GM12865 (cell line): ENCODE measurements at places on chromosomes 7 and 10.
A peak's percentile ranks its signal among the peaks of the same experiment; 100 is the strongest.

GRCh38 chr7:50564640-50565558 is at the start of gene DDC:
Gene DDC (minus strand): TSS chr7:50565405. CDS start chr7:50544085, 21,320 bp downstream.
- DNase-seq = no peak

- no peak for DNase-seq
Observed at GRCh38 chr7:2800931-2801688, 43.0 kb downstream of the GNA12 start.

- no peak for DNase-seq
Observed at GRCh38 chr7:140230861-140231770, 54.3 kb upstream of the KDM7A start.

GRCh38 chr7:148972375-148972774 is 55.9 kb downstream of the PDIA4 start:
- DNase-seq = no peak

DNA sequence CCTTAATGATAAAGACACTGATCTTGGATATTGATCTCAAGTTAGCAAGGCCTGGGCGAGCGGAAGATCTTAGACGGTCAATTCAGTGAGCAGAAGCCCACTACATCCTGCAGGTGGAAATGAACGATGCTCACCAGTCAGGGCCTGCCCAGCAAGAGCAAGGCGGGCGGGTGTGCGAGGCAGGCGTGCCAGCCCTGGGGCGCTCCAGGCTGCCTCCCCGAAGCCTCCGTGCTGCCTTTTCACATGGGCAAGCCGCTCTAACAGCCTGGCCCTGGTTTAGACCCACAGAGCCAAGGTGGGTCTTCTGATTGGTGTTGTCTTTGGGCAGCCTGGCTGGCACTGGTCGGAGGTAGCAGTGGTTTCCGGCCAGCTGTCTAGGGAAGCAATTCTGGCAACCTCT is 475.1 kb upstream of the FOXK1 start:
- no peak for DNase-seq

- no peak for DNase-seq
Observed at GRCh38 chr7:87359366-87359765, 13.9 kb downstream of the CROT start.

GRCh38 chr7:103664577-103664976 is 218.6 kb upstream of the SLC26A5 start:
- DNase-seq = no peak

GRCh38 chr10:2700626-2701305 is 366.6 kb upstream of the PFKP start:
- peak; percentile 26 for DNase-seq

- DNase-seq = no peak
Observed at GRCh38 chr10:114389426-114389825, 14.9 kb downstream of the AFAP1L2 start.

DNA sequence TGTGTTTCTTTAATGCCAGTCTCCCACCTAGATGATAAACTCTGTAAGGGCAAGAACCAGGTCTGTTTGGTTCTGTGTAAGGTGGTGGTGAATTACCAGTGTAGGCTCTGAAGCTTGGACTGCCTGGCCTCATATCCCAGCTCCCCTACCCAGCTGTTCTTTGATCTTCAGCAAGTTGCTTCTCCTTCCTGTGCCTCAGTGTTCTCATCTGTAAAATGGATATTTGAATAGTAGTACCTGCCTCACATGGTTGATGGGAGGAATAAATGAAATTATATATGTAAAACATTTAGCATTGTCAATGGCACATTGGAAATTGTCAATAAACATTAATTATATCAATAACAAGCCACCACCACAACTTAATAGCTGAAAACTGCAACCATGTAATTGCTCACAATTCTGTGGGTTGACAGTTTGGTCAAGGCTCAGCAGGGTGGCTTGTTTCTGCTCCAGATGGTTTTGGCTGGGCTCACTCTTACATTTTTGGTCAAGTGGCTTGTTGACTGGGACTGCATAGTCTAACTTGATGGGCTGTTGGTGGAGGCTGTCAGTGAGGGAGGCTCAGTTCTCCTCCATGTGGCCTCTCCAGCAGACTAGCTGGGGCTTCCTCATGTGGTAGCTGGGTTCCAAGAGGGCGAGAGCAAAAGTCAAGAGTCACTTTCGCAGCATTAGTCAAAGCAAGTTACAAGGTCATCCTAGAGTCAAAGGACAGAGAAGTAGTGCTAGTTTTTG is 84.5 kb upstream of the DUSP5 start:
- peak; percentile 63 for DNase-seq

- no peak for DNase-seq
Observed at GRCh38 chr10:3925184-3925583, 140.2 kb upstream of the KLF6 start.

DNA sequence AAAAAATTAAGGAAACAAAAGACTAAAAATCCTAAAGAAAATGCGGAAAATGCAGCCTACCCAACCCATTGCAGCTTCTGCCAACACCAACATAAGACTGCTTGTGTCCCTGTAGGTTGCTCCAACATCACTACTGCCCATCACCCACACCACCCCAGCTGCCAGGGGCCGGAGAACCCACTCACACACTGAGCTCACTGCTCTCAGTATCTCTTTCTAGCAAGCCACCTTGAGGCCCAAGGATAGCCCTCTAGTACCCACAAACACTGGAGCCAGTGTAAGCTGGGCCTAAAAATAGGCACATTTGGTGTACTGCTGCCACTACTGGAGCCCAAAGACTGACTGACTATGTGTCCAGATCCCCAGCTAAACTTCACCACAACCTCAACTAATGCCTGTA is 67.3 kb downstream of the MEST start:
- no peak for DNase-seq

DNA sequence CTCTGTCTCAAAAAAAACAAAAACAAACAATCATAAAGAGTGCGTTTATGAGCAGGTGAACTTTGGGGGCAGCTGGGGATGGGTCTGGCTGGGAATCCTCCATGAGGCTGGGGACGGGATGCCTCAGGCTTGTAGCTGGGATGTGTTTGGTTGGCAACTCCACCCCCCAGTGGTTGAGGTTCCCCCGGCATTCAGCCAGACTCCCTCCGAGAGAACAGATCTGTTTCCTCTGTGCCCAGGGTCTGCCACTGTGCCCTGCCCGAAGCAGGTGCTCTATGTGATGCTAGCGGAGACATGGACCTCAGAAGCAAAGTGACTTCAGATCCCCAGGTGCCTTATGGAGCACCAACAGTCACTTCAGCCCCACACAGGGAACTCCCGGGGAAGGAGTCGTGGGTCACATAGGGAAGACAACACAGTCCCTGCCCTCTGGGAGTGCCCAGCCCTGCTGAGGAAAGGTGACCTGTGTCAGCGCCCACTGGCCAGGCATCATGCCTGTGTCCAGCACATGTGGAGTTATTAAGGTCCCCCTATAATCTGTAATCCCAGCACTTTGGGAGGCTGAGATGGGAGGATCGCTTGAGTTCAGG is 29.3 kb upstream of the GTF2IRD1 start:
- no peak for DNase-seq

- DNase-seq = no peak
Observed at GRCh38 chr7:137658190-137658900, 188.4 kb downstream of the DGKI start.

- DNase-seq = no peak
Observed at GRCh38 chr10:68895041-68895440, 6.1 kb upstream of the DDX50 start.

DNA sequence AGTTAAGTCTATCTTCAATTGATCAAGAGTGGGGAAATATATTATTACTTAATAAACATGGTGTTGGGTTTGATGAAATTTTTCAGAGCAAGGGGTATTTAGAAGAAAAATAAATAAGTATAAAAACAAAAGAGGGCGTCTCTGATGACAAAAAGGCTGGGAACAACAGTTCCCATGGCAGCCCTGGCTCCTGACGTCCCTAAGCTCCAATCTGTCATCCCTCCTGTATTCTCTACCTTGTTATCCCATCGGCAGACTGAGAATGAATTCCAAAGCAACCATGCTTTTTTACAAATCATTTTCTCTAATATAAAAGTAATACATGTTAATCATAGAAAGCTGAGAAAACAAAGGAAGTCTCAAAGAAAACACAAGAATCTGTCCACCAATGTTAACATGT is 55.5 kb downstream of the SORBS1 start:
- DNase-seq = no peak

- DNase-seq = no peak
Observed at GRCh38 chr10:53045315-53045714, 272.7 kb upstream of the MBL2 start.

GRCh38 chr10:124251317-124252065 is 158.1 kb upstream of the CHST15 start:
- DNase-seq = no peak

- no peak for DNase-seq
Observed at GRCh38 chr7:143992670-143993069, 7.5 kb upstream of the OR6B1 start.

- no peak for DNase-seq
Observed at GRCh38 chr7:31102151-31102972, 50.3 kb downstream of the ADCYAP1R1 start.

- no peak for DNase-seq
Observed at GRCh38 chr10:86077271-86077670, 289.3 kb downstream of the GRID1 start.

GRCh38 chr10:32982293-32982709 is 24.3 kb upstream of the ITGB1 start:
- DNase-seq = no peak

GRCh38 chr7:21317966-21318915 is 109.6 kb upstream of the SP4 start:
- DNase-seq = no peak

GRCh38 chr10:116984202-116984990 is 20.6 kb downstream of the SHTN1 start:
- no peak for DNase-seq

DNA sequence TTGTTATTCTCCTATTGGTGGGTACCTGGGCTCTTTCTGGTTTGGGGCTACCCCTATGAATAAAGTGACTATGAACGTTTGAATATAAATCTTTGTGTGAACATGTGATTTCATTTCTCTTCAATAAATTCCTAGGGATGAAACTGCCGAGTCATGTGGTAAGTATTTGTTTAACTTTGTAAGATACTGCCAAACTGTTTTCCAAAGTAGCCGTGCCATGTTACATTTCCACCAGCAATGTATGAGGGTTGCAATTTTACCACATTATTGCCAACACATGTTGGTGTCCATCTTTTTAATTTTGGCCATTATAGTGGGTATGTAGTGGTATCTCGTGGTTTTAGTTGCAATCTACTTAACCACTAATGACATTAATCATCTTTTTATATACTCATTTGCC is 94.7 kb downstream of the ZNRF2 start:
- DNase-seq = no peak

DNA sequence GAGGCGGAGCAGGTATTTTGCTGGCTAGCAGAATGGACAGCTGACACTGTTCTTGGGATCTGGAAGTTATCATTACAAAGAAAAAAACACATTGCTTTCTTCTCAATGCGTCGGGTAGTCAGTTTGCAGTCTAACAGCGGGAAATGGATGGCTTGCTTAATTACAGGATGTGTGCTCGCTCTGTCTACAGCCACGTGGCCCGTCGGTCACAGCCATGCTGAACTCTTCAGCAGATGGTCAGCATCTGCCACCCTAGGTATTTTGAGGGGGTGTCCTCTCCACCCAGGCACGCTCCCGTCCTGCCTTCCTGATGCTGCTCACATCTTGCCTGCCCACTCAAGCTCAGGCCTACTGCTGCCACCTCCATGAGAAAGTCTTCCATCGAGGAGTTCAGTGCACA is 20.4 kb upstream of the INMT start:
- no peak for DNase-seq

DNA sequence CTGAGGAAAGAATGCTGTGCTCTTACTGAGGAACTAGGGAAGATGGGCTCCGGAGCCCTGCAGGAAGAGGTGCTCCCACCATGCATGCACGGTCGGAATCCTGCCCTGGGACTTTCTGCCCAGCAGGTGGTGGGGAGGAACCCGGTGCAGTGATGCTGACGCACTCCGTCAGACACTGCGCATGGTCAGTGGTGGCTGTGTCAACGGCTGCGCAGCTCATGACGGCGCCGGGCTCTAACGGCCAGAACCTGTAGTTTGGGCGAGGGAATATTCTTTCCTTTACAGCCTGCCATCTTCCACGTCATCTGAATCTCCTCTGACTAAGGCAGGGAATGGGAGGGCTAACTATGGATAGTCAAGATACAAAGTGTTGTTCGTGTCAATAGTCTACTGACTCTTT is 189.2 kb upstream of the MGMT start:
- DNase-seq = no peak

DNA sequence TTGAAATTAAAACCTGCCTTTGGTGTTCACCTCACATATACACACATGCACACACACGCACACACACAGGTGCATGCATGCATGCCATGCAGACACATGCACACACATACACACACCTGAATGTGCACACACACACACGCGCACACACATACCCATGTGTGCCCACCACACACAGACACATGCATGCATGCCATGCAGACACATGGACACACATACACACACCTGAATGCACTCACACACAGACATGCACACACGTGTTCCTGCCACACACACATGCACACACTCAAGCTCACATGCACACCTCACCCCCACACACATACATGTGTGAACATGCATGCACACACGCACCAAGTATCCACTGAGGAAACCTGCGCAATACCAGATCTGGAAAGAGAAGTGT is 136.4 kb downstream of the KLF6 start:
- no peak for DNase-seq

DNA sequence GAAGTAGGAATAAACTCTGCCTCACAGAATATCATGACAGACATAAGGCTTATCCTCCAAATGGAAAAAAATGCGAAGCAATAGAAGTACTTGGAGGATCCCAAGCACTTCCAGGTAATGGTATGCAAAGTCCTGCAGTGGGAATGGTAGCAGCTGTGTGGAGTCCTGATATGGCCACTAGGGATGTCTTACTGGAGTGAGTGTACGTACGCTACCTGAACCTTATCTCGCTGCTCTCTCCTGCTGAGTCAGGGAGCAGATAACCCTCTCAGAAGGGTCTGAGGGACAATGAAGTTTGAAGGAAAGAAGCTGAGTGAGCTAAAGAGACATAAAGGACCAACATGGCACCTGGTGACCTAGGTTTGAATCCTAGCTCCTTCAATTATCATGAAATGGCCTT is 42.2 kb downstream of the CH25H start:
- DNase-seq = no peak

DNA sequence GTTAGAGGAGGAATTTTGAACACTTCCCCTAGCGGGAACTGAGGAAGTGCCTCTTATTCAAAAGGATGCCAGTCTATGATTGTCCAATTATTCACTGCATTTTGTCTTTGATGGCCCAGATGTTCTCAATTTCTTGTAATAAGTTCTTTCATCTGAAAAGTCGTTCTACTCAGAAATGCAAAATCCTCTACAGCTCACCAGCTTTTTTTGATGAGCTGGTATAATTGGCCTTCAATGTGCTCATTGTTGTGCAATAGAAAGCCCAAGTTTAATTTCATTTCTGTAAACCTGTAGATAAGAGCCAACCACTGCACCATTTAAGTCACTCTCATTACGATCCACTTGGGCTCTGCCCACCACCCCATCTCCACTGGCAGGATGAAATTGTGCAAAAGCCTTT is 978.7 kb upstream of the AUTS2 start:
- DNase-seq = no peak

DNA sequence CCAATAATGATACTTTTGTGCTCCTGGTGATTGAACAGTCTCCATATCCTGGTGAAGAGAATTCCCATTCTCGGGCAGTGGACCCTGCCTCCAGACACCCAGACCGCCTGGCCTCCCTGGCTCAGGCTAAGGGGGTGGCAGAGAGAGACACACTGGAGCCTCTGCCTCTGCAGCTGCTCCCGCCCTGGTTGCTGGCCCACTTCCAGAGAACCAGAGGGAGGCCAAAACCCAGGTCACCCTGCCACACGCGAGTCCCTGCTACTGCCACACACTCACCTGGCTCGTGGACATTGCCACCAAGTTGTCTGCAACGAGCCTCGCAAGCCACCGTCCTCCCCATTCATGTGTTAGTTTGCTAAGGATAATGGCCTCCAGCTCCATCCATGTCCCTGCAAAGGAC is 221.8 kb downstream of the HPSE2 start:
- DNase-seq = no peak
